ENCODE measurements at places on chromosomes 4 and X.

- DNase-seq, result peak; percentile 23
Observed at GRCh38 chr4:140109737-140110136, 44.2 kb downstream of the MAML3 start.

- no peak for DNase-seq
Observed at GRCh38 chrX:66163447-66163846, 600 bp upstream of the HEPH start.

DNA sequence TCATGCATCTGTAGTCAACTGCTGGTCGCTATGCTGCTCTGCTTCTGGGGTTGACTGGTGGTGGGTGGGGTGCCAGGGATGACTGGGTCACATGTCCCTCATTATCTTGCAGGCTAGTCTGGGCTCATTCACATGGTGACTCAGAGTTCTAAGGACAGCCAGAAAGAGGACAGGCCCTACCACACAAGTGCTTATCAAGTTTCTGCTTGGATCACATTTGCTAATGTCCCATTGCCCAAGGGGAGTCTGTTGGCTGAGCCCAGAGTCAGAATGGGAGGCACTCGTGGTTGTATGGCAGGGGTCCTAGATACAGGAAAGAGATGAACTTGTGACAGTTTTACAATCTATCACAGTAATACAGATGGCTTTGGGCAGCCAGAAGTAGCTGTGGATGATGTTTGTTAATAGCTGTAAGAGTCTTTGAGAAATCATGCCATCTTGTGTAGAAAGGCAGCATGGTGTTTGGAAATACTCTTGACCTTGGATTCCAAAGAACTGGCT, 221.3 kb downstream of the GPAT3 start:
- no peak for DNase-seq

- DNase-seq, result no peak
Observed at GRCh38 chr4:68367835-68368234, 17.9 kb upstream of the YTHDC1 start.

GRCh38 chr4:42910459-42910858, 17.9 kb downstream of the GRXCR1 start:
- no peak for DNase-seq

DNA sequence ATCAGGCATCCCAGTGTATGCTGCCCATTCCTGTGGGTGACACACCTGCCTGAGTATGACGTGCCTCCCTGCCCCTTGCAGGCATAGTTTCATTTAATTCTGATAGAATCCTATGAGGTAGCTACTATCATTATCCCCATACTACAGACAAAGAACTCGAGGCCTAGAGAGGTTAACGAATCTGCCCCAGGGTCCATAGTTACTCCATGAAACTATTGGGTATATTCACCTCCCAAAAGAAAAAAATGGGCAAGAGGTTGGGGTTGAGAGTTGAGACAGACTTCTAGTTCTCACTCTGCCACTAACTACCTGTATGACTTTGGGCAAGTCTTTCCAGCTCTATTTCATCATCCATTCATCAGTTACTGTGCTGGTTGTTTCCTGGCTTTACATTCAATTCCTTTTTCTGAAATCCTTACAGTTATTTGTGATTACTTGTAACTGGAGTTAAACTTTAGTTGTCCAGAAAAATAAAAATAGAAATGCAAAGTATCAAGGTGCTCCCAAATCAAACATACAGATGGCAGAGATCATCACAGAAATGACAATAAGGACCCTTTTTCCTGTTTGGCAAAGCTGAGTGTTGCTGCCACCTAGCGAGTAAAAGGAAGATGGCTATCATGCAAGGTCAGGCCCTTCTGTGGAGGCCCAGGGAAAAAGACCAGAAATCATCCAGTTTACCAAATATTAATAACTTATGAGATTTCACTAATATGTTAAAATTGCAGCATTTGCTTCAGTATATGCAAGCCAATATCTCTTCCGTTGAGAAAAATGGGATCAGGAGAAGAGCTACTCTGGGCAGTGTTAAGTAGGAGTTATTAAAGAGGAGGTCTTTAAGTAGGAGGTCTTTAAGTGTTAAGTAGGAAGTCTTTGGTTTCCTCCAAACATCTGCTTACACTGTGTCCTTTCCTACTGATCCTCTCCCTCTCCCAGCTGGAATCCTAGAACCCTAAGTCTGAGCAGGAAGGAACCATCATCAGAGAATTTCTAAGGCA, 17.1 kb upstream of the MAP7D3 start:
- DNase-seq, result peak; percentile 24

GRCh38 chrX:147846676-147847075, 65.0 kb upstream of the FMR1 start:
- DNase-seq, result no peak

- no peak for DNase-seq
Observed at GRCh38 chr4:155678011-155678410, 11.4 kb downstream of the GUCY1A1 start.

DNA sequence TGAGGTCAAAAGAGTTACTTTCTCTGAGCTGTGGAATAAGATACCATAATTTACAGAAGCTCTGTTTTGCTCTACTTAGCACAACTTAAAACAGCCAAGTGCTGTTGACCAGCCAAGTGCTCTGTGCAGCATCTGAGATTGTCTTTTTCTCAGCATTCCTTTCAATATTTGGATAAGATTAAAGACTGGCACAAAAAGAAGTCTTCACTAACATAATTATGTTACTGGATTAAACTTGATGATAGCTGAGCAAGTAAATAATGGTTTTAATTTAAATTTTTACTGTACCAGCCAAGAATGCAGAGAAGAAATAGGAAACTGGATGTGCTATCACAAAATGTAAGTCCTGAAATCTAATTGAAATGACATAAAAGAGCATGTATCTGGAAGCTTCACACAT, 60.4 kb downstream of the NPY2R start:
- DNase-seq, result no peak

DNA sequence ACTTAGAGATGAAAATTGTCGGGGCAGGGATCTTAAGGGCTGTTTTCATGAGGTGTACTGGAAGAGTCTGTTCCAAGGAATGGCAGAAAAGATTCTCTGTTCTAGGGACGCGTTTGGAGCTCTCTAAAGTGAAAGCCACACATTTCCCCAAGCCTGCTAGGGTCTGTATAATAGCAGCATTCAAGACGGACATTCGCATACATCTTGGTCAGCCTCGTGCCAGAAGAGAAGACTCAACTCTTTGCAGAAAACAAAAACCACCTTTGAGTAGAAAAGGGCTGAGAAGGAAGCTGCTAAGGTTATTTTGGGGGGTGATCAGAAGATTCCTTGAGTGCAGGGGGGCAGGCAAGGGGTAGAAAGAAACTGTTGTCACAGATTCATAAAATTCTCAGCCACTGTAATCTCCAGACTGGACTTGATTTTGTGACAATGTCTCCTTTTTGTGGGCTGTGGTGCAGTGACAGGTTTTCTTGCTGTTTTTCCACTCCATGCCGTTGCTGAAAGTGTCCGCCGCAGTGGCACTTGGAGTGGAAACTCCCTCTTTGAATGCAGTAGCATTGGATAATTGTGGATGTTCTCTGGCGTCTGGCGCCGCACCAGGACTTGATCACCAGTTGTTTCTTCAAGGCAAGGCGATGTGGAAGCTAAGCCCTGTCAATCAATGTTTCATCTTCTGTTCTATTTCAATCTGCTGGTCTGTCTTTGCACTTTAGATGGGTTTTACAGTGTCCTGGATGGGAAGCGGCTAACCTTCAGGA, 2.9 kb downstream of the GYG2 start:
- DNase-seq, result no peak

Data from NCI-H2081 (cell line).